Activated T-helper 17 cell treated with anti-CD3 and anti-CD28 coated beads, Interleukin-2, amount 50 U/mL, for 72 hours (primary cell): ENCODE measurements at places on chromosomes 1 and 21.

DNA sequence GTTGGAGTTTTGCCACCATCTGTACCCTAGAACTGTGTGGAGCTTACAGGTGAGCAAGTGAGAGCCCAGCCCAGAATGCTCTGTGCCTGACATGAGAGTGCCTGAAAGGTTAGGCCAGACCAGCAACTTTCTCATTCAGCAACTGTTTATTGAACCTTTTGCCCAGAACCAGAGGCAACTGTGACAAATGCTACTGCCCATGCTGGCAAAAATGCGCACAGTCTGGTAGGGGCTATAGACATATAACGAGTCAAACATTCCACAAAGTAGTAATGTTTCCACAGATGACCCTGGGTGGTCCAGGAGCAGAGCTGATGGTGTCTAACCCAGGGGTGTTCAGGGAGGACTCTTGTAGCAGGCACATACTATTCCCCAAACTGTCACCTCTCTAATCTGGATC, 56.0 kb upstream of the GCLM start:
- no peak for ATAC-seq

DNA sequence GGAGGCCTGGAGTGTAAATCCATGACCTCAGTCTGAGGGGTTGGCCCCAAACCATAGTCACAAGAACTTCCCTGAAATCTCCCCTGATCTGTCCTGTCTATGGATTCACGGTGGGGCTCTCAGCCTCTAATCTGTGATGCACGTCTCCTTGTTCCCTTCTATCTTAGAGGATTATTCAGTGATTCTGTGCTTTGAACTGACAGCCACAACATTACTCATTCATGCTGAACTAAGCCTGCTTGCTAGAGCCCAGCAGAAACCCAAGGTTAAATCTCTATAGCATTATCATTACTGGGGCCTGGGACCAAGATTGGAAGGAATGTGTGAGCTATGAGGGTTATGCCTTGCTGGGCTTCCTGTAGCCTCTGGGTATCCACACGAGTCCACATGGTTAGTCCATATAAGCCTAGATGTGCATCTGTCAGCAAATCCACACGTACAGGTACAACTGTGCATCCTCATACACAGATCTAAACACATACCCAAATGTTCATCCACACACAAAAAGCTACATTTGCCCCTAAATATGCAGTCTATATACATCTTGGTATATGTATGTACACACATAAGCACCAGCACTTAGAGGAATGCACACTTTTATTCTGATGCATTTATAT, 22.4 kb upstream of the MAGOH start:
- ATAC-seq: no peak

DNA sequence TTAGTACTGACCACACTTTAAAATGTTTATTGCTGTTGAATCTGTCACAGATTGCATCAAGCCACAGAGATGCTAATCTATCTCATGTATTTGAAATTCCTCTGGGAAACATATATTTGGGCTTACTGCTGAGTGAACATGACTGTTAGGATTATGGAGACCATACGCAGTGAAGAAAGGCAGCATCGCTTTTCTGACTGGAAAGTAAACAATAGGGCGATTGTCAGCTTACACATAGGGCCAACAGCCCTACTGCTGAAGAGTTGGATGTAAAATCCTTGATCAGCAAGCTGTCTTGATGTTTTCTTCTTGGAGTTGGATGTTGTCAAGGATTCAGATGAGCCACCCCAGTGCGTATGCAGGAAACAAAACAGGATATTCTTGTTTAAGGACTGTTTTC, 368.7 kb upstream of the ADGRL2 start:
- no peak for ATAC-seq

DNA sequence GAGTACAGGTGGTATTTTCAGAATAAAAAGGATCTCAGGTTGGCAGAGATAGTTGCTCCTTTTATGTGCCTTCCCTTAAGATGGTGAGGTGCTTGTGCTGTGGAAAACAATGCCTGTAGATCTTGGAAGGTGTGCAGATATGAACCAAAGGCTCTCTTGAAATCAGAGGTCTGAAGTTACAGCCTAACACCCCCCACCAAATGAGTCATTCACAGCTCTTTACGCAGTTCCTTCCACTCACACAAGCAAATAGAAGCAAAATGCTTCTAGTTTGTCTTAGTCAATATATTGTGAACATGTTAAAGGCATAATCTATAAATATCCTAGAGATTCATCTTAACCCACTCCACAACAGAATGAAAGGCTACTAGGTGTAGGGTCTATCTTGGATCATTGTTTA, 128.9 kb upstream of the NR5A2 start:
- no peak for ATAC-seq

DNA sequence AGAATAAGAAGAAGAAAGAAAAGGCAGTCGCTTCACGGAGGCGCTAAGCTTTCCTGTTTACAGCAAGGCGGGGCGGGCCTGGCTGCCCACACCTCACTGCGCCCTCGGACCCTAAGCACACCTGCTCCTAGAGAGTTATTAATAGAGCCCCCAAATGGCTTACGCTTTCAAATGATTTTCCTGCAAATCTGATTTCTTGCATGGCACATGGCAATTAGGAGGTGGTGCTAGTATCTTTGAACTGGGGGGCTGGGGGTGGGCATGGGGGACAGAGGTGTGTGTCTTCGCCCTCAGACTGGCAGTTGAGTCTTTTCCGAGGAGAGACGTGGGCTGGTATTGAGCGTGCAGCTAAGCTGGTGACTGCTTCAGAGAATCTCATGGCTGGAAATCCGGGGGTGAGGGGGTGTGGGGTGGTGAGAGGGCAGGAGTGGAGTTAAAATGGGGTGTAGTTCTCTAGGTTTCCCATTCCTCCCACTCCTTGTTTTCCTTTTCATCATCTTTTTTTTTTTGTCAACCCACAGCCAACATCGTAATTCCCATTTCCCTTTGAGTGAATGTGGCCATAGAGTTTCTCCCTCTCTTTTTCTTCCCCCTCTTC, 1.3 kb downstream of the S1PR1 start:
- peak; percentile 22 for ATAC-seq

- no peak for ATAC-seq
Measured at GRCh38 chr1:198623752-198624647, 14.8 kb upstream of the PTPRC start.

DNA sequence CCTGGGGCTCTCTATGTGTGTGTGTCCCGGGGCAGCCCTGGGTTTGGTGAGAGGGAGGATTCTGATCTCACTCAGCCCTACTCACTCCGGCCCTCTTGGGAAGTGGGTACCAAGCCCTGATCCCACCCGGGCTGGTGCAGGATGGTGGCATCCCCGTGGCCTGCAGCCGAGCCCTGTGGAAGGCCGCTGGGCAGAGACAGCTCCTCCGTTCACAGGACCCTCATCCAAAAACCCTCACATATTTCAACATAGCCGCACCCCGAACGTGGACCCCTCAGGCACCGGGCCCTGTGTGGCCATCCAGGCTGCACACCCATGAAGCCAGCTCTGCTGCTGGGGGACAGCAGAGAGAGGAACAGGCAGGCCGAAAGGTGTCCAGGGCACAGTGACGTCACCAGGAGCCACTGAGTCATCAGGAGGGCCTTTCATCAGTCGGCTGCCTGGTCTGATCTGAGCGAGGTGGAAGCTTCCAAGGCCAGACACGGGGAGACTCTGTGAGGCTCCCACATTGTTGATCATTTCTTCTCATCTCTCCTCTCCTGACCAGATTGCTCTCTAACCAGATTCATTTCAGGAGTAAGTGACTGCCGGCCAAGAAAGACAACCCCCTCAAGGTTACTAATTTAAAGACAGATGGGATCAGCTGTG, 16.2 kb upstream of the GPR157 start:
- ATAC-seq: peak; percentile 95
